ENCODE measurements at places on chromosomes 5 and 9. TPM values are rescaled to one million over a fixed set of nuclear protein-coding genes. Genes with fewer than 3 reads are reported as not detected.

Gene BRD8
- 56.9 TPM for total RNA-seq

DNA sequence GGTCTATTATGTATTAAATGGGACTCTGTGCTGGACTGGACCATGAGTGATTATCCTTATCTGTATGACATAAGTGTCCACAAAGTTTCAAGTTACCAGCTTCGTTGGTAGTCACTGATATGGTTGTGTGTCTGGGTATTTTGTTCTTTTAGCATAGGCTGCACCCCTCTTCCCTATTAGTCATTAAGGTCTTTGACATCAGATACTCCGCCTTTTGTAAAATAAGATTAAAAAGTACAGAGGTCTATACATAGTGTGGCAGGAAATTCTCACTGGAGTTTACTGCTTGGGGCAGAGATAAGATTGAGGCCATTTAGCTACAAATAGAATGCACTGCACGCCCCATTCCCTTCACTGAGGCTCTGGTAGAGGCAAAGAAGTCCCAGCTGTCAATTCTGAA, 99.4 kb downstream of the TMEM215 start:
- H3K27me3 ChIP-seq, result no peaks in the 10 kb centered on the region
- no peaks in the 10 kb centered on the region for H3K36me3 ChIP-seq
- no peak overlapping the region for H3K4me3 ChIP-seq
- DNase-seq, result no peak
- no peaks in the 10 kb centered on the region for H3K4me1 ChIP-seq
- no peak overlapping the region for H3K27ac ChIP-seq

GRCh38 chr9:16871336-16872151, 1.1 kb upstream of the BNC2 start:
- DNase-seq, result peak; percentile 69
- H3K27ac ChIP-seq, result peak overlapping the region; percentile 73
- H3K4me1 ChIP-seq, result no peaks in the 10 kb centered on the region

Gene TTC1
- 44.6 TPM for total RNA-seq

DNA sequence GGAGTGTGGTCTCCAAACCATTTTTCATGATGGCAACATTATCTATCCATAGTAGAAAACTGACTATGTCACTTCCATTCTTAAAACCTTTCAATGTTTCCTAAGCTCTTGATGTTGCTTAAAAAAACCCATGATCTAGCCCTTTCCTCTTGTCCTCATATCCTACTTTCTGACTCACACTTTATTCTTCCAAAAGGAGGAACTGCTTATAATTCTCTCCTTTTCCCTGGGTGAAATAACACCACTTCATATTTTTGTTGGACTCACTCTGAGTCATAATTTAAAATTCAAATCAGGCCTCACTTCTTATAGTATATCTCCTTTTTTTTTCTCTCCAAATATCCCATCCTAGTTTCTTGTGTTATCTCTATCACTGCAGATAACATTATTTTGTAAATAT, 513.9 kb downstream of the MAN2A1 start:
- no peaks in the 10 kb centered on the region for H3K36me3 ChIP-seq
- no peaks in the 10 kb centered on the region for H3K27me3 ChIP-seq
- no peaks in the 10 kb centered on the region for H3K4me1 ChIP-seq
- no peak overlapping the region for H3K27ac ChIP-seq

DNA sequence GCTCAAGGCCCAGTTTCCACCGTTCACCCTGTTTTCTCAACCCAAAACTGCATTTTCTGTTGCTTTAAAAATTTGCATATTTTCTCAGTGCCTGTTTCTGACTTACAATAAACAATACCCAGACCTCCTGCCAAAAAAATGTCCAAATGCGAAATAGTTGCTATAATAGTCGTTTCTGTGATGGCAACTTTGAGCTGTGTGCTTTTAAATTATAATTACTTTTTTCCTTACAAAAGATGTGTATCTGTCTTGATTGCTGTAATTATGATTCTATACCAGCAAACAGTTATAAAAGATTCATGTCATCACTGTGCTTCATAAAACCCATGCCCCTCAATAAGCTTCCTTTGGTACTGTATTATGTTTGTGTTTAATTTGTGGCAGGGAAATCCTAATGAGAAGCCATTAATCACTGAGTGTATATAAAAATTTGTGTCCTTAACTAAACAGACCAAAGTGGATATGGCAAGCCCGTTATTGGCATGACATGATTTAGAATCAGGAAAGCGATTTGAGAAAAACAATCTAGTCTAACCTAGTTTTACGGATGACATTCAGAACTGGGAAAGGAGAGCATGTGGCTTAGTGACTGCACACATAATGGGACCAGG, 5.4 kb upstream of the SLC1A3 start:
- H3K36me3 ChIP-seq, result no peaks in the 10 kb centered on the region
- no peaks in the 10 kb centered on the region for H3K27me3 ChIP-seq
- no peak overlapping the region for H3K27ac ChIP-seq
- no peak for DNase-seq
- H3K4me1 ChIP-seq, result no peaks in the 10 kb centered on the region

- no peaks in the 10 kb centered on the region for H3K36me3 ChIP-seq
- H3K4me3 ChIP-seq, result no peak overlapping the region
- H3K27ac ChIP-seq, result no peak overlapping the region
- H3K27me3 ChIP-seq, result no peaks in the 10 kb centered on the region
- no peaks in the 10 kb centered on the region for H3K4me1 ChIP-seq
- DNase-seq, result no peak
These were observed 38.4 kb downstream of the MAST4 start for GRCh38 chr5:66634601-66635000.

GRCh38 chr5:145936401-145937131, at the start of gene SH3RF2:
Gene SH3RF2 (plus strand): TSS chr5:145936578. CDS start chr5:145937929, 1,351 bp downstream.
- peak within 1 kb of the TSS; percentile 51 for H3K4me3 ChIP-seq
- no peaks in the 10 kb centered on the region for H3K4me1 ChIP-seq
- peak; percentile 51 for DNase-seq
- no peaks in the 10 kb centered on the region for H3K36me3 ChIP-seq

- no peaks in the 10 kb centered on the region for H3K27me3 ChIP-seq
- no peaks in the 10 kb centered on the region for H3K4me1 ChIP-seq
- H3K36me3 ChIP-seq, result peaks cover 4% of the 10 kb centered on the region
- no peak for DNase-seq
- no peak overlapping the region for H3K4me3 ChIP-seq
These were observed 8.3 kb downstream of the ZNF483 start for GRCh38 chr9:111533099-111533790.

- H3K4me3 ChIP-seq, result no peak overlapping the region
- H3K4me1 ChIP-seq, result no peaks in the 10 kb centered on the region
- H3K36me3 ChIP-seq, result no peaks in the 10 kb centered on the region
- DNase-seq, result no peak
- H3K27me3 ChIP-seq, result no peaks in the 10 kb centered on the region
These were observed 568.0 kb downstream of the ANXA1 start for GRCh38 chr9:73719660-73720059.

DNA sequence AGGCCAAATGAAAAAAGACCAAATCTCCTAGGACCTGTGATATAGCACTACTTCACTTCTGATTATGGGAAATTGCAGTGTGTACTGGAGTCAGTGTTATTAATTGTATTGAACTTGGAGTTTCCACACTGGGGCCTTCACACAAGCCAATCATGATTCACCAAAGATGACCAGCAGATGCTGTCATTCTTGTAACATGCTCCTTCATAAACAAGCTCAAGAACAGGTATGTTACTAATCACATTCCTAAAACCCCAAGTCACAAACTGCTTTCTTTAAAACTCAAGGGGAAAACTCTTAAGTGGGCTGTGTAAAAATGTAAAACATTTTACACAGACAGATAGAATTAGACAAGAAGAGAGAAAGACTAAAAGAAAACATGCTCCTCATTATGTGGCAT, 5.6 kb downstream of the KLHL3 start:
- H3K4me3 ChIP-seq, result no peak overlapping the region
- no peaks in the 10 kb centered on the region for H3K36me3 ChIP-seq
- H3K27ac ChIP-seq, result no peak overlapping the region
- H3K4me1 ChIP-seq, result peaks cover 8% of the 10 kb centered on the region
- no peaks in the 10 kb centered on the region for H3K27me3 ChIP-seq
- DNase-seq, result no peak

Gene NPR2
- 20.6 TPM for total RNA-seq

DNA sequence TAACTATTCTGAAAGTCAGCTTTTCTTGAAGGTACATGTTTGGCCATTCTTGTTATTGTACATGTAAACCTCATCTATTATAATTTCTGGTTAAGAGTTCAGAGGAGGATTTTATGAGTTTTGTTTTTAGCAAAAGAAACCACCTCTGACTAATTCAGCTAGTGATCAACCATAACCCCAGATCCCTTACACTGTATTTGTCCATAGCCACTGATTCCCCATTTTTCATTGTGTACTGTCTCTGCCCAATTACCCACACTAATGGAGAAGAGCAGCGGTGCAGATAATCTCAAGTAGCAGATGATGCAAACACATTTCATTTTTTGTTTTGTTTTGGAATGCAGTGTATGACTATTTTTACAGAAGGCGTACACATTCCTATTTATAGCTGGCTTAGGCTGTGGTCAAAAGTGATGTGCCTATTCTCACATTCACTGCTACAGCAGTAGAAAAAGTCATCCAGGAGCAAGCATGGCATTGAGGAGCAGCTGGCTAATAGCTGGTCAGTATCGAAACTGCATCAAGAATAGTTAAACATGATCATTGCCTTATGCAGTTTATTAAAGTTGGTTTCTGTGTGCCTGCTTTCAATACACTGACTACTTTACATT, 988.3 kb downstream of the DTWD2 start:
- no peaks in the 10 kb centered on the region for H3K4me1 ChIP-seq
- H3K4me3 ChIP-seq, result no peak overlapping the region
- no peak for DNase-seq
- no peaks in the 10 kb centered on the region for H3K27me3 ChIP-seq
- H3K27ac ChIP-seq, result no peak overlapping the region
- no peaks in the 10 kb centered on the region for H3K36me3 ChIP-seq

Gene ARSB
- 21.6 TPM for total RNA-seq

- H3K36me3 ChIP-seq, result peaks cover 17% of the 10 kb centered on the region
- DNase-seq, result no peak
- no peaks in the 10 kb centered on the region for H3K27me3 ChIP-seq
- no peak overlapping the region for H3K4me3 ChIP-seq
These were observed 33.1 kb downstream of the RASA1 start for GRCh38 chr5:87300744-87301143.

DNA sequence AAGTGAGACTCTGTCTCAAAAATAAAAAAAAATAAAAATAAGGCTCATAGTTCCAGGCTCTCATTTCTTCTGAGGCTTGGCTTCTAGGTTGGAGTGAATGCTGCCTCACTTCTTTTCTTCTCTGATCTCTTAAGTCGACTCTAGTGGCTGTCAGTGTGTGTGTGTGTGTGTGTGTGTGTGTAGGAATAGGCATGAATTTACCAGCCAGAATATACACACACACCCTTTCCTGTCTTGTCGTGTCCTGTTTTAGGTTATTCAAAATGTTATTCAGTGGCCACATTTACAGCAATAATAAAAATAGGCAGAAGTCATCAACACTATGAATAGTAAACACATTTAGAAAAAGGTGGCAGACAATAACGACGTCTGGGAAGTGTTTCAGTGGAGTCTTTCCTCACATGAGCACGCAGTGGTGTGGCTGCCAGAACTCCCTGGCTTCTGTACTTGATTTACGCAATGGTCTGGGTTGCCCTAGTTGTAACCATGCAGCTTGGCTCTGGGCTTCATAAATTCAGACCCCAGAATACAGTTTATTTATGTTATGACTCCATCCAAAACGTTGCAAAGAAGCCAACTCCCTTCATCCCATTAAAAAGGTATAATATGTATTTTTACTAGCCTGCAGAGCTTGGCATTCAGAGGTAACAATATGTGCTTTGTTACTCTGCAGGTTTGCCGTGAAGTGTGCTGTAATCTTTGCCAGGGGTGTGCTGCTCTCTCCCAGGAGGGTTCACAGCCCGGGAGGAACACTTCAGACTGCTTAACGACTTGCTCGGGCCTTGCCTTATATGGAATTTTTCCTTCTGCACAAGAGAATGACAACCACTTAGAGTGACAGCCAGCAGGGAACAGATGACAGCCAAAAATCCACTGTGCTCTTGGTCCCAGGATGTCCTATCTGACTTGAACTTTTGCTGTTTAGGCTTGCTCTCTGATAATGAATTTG, 34.4 kb upstream of the PALM2AKAP2 start:
- no peak overlapping the region for H3K4me3 ChIP-seq
- H3K27ac ChIP-seq, result peak overlapping the region; percentile 56
- H3K4me1 ChIP-seq, result peaks cover 10% of the 10 kb centered on the region

DNA sequence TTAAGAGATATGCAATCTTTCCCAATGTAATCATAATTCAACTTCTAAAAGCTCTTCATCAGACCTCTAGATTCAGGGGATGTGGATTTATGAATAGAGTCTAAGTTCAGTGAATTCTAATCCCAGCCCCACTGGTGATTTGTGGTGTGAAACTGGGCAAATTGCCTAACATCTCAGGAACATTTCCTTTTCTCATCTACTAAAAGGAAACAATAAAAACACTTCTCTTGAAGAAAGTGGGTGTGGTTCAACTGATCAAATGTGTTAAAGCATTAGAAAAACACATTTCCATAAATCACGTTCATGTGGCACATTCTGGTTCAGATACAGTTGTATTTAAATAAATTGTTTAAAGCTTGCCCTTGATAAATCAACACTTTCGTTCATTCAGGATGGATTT, 631.7 kb upstream of the CDH6 start:
- no peak overlapping the region for H3K27ac ChIP-seq
- no peak overlapping the region for H3K4me3 ChIP-seq
- H3K4me1 ChIP-seq, result no peaks in the 10 kb centered on the region
- no peaks in the 10 kb centered on the region for H3K27me3 ChIP-seq
- no peak for DNase-seq

Gene PCDHB11
- 2.7 TPM for total RNA-seq

DNA sequence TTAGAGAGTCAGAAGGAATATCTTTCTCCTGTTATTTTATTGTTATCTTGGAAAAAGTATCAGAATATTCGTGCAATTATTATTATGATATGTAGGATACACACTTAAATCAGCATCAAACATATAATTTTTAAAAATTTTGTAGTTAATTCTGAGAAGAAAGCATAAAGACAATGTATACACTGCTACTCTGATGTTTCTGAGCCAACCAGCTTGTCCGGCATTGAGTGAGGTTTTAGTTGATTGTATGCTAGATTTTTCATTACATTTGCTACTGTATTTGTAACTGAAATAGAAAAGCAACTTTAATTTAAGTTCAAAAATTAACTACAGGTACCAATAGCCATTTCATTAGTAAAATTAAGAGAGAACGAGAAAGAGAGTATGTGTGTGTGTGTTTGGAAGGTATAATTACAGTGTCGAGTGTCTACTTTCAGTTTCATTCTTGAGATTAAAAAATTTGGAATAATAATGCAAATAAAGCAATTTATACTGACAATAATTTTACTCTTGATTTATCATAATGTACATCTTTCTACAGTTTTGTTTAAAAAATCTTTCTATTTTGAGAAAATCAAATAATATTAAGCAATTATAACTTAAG, 160.4 kb upstream of the CDH12 start:
- no peaks in the 10 kb centered on the region for H3K36me3 ChIP-seq
- no peaks in the 10 kb centered on the region for H3K27me3 ChIP-seq
- H3K27ac ChIP-seq, result no peak overlapping the region

GRCh38 chr5:151509231-151509630, 61.8 kb downstream of the SLC36A1 start:
- no peak for DNase-seq
- no peak overlapping the region for H3K27ac ChIP-seq
- no peak overlapping the region for H3K4me3 ChIP-seq

GRCh38 chr5:135324897-135325650, 74.0 kb downstream of the MACROH2A1 start:
- no peak overlapping the region for H3K4me3 ChIP-seq
- peaks cover 5% of the 10 kb centered on the region for H3K36me3 ChIP-seq
- H3K27ac ChIP-seq, result no peak overlapping the region
- H3K4me1 ChIP-seq, result no peaks in the 10 kb centered on the region
- no peak for DNase-seq
- H3K27me3 ChIP-seq, result no peaks in the 10 kb centered on the region

Gene SH3TC2
- 0.92 TPM for total RNA-seq
